ENCODE measurements at places on chromosomes 3 and 15.
A peak's percentile ranks its signal among the peaks of the same experiment; 100 is the strongest.

GRCh38 chr15:99749386-99749785 lies 16.1 kb upstream of the LYSMD4 start:
- no peak for DNase-seq

- no peak for DNase-seq
Measured at GRCh38 chr3:149871855-149872254, 58.8 kb downstream of the RNF13 start.

GRCh38 chr3:116444115-116444747 lies 1.1 kb downstream of the LSAMP start:
- no peak for DNase-seq

DNA sequence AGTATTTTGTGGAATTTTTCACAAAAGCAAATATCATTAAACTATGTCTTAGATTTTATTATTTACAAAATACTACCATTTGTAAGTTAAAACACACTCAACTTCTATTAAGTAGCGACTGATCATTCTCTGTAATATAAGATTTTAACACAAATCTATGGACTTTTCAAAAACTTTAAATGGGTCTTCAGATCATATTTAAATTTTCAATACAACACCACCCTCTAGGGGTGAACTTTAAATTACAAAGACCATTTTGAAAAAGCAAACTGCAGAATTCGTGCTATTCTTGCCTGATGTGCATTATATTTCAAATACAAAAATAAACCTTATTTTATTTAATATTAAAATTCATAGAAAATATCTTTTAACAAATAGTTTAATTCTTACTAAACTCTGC lies 8.2 kb upstream of the VGLL4 start:
- peak; percentile 63 for DNase-seq

DNA sequence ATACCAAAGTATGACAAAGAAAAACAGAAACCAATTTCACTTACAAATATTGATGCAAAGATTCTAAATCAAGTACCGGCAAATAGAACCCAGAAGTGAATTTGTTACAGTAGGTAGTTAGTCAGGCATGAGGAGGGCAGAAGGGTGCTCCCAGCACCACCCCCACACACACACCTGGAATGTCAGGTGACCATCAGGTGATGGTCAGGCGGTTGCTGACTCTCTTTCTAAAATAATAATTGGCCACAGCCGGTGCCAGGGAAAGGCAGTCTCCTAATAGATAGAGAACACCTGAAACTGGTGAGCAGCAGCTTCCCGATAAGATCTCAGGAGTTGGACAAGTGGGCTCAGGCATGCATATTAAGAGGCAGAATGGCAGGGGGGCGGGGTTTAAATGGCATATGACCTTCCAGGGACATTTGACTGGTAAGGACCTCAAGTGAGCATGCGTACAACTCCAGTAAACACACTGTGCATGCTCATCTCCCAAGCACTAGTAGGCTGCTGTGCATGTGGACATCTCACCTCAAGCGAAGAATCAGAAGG lies 131.1 kb downstream of the ANO10 start:
- no peak for DNase-seq

GRCh38 chr3:177830411-177830849 lies 633.1 kb upstream of the TBL1XR1 start:
- DNase-seq: no peak

DNA sequence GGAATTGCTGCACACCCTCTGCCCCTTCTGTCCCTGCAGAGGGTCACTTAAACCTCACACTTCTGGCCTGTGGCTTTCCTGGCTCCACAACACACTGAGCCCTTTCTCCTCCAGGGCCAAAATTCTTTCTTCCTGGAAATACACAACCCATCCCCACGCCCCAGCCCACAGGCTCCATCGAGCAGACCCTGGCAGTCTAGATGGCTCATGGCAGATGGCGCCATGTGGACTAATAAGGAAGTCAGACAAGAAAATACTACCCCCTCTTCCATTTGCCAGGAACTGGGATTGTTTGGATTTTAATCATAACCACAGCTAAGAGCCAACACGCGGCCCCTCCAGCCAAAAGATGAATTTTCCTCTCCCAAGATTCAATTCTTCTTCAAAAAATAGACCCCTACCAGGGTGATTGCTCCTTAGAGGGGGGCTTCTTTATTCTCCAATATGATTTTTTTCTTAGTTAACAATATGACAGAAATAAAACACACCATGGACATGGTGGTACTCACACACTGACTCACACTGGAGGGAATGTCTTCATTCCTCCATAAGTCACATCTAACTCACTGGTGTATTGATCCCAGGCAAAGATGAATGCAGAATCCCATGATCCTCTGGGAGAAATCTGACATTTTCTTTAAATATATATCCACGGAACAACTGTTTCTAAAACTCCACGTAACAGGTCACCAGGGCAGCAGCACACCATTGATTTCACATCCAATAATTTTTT lies 111.5 kb downstream of the NTRK3 start:
- DNase-seq: no peak

DNA sequence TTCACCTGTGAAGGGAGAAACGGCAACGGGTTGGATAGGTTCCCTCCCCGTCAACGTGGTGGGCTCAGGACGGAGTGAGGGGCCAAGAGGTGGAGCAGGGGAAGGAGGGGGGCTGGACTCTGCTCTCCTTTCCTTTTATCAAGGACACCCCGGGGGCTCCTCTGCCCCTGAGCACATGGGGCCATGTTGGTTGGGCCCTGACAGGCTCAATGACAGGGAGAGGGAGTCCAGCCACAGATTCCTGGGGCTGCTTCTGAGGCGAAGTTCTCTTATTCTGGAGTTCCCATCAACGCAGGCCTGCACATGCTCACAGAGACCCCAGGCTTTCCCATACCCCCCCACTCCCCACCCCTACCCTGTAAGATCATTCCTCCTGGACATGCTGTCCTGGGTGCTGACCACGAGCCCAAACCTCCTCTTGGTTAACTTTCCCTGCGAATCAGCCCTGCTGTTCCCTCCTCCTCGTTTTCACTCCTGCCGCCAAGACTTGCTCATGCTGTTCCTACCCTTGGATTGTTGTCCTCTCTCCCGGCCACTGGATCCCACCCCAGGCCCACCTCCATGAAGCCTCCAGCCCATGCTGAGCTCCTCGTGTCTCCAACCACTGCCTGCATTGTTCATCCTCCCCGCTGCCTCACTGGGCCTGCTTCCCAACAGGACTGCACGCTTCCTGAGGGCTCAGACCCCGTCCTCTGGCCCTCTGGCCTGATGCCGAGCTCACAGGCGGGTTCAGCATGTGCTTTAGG lies 61.2 kb downstream of the SENP2 start:
- no peak for DNase-seq

GRCh38 chr3:126477061-126477380 lies 1.3 kb upstream of the ZXDC start:
- DNase-seq: no peak

- DNase-seq: no peak
Measured at GRCh38 chr3:173733029-173733652, 335.6 kb downstream of the NLGN1 start.

GRCh38 chr3:126618760-126619159 lies 36.2 kb downstream of the TXNRD3 start:
- DNase-seq: no peak

- DNase-seq: no peak
Measured at GRCh38 chr3:21991061-21991460, 240.1 kb upstream of the ZNF385D start.

GRCh38 chr3:133881939-133882825 lies 13.5 kb downstream of the RAB6B start:
- DNase-seq: peak; percentile 13

GRCh38 chr3:61358364-61358763 lies 107.1 kb upstream of the FHIT start:
- DNase-seq: no peak

Measured in CD4-positive, alpha-beta T cell treated with Interleukin-10 for 1 hour (primary cell).